Liver (tissue), 10 donors: ENCODE measurements at places on chromosomes 3 and 15.

DNA sequence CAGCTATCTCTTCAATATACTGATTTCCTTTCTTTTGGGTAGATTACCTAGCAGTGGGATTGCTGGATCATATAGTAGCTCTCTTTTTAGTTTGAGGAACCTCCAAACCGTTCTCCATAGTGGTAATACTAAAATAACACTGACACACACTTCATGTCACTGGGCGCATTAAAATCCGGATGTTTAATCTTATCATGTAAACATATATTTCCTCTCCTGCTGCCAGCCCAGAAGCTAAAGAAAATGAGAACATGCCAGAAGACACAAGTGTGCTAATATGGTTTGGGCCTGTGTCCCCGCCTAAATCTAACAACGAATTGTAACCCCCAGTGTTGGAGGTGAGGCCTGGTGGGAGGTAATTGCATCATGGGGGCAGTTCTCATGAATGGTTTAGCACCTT, 23.6 kb upstream of the KCNMB2 start:
- DNase-seq, result no peak

- DNase-seq, result no peak
Measured at GRCh38 chr3:129333891-129334290, 55.2 kb downstream of the HMCES start.

DNA sequence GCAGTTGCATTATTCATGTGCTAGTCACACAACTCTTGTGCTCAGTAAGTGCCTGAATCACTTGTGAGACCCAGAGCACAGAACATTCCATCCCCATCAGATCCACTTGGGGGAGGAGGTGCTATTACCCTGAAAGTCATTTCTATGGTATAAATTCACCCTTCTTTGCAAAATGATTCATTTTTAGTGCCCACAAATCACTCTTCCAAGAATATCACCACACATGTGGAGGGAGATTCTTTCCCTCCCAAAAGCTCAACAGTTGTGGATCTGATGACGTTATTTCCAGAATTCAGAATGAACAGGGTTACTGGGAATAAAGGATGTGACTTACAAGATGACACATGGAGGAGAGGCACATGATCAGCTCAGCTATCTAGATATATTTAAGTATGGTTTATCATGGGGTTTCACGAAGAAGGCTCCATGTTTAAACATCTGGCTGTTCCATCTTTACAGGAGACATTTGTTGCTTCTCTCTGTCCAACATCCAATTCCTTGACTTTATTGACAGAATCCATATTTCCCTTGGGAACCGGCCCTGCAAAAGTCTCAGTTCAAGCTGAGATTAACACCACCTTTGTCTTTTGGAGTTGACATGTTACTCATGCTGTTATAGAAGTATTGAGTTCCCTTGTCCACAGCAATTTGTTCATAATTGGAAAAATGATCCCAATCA, 214.2 kb upstream of the PROK2 start:
- DNase-seq, result no peak

GRCh38 chr15:43881245-43881644, 54.4 kb downstream of the WDR76 start:
- no peak for DNase-seq

DNA sequence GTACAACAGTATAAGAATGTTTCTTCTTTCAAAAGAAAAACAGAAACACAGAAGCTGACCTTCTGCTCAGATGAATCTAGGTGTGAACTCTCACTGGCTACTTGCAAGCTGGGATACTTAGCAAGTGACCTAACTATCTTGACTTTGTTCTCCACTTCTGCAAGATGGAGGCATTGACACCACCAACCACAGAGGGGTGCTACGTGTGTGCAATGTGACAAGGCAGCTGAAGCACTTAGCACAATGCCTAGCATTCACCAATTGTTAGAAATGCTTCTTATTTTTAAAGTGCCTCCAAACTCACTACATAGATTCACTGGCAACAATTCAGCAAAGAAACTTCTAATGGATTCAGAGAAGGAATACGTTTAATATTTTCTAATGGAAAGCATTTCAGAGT, 331.4 kb upstream of the WNT5A start:
- DNase-seq, result no peak

DNA sequence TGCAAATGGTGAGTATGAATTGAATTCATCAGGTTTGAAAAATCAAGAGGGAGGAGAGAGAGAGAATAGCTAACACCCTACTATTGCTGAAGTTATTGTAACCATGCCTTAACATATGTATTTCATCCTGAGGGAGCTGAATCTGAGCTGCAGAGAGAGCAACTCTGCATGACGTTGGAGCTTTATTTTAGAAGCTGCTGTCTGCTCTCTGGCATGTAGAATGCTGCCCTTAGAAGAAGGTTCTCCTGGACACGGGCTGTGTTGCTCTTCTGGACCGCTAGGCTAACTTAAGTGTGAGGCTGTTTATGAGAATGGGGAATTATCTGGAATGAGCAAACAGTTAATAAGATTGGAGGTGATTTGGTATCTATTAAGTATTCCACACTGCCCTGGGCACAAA, 814.6 kb downstream of the AGBL1 start:
- DNase-seq, result no peak

- DNase-seq, result no peak
Measured at GRCh38 chr3:16056217-16056616, 118.3 kb upstream of the GALNT15 start.

DNA sequence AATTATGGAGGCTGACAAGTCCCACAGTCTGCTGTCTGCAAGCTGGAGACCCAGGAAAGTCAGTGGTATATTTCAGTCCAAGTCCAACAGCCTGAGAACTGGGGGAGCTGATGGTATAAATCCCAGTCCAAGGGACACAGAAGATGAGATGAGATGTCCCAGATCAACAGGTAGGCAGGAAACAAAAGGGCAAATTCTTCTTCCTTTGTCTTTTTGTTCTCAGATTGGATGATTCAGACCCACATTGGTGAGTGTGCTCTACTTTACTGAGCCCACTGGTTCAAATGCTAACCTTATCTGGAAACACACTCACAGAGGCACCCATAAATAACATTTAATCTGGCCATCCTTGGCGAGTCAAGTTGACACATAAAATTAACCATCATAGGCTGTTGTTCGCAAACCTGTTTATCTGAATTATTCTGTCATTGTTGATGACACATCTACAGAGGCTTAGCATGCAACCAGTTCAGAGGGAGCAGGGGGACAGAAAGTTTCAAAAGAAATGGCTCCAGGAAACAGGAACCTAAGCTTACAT, 62.7 kb upstream of the ITGA11 start:
- DNase-seq, result no peak

- no peak for DNase-seq
Measured at GRCh38 chr3:118476885-118477618, 557.6 kb downstream of the IGSF11 start.

GRCh38 chr3:29889215-29889614, 608.3 kb downstream of the RBMS3 start:
- no peak for DNase-seq
